DMS79 treated with DMSO at 0.1 percent for 48 hours (cell line): ENCODE measurements at places on chromosomes 11 and 22.

DNA sequence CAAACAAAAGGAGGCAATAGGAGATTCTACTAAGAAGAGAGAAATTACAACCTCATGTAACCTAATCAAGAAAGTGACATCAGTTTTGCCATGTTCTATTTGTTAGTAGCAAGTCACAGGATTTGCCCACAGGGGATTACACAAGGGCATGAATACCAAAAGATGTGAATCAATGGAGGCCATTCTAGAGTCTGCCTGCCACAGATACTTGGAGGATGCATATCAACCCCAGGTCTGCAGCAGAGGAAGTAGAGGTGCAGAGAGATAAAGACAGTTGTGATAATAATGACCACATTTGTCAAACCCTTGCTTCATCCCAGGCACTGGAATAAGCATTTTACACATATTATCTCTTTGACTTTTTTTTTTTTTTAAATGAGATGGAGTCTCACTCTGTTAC, 2.4 kb upstream of the ASCC2 start:
- no peak for DNase-seq

GRCh38 chr11:91717169-91717568, 507.4 kb upstream of the FAT3 start:
- no peak for DNase-seq

GRCh38 chr22:20569059-20570058, 61.9 kb downstream of the MED15 start:
- peak; percentile 47 for DNase-seq

DNA sequence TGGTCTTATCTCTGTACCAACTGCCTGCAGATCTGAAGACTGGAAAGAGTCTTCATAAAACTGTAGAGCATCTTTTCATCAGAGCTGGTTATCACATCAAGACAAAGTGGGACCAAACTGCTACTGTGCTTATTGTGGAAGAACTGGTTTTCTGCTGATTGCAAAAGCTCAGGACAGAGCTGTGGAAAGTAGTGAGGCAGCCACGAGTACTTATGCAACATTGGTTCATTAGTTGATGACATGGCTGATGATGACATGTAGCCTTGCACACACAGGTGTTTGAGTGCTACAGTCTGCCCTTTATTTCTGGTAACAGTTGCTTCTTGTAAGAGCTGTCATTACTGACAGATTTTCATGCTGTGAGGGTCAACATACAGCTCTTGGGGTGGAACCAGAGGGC, 185.4 kb upstream of the GUCY1A2 start:
- DNase-seq: no peak

DNA sequence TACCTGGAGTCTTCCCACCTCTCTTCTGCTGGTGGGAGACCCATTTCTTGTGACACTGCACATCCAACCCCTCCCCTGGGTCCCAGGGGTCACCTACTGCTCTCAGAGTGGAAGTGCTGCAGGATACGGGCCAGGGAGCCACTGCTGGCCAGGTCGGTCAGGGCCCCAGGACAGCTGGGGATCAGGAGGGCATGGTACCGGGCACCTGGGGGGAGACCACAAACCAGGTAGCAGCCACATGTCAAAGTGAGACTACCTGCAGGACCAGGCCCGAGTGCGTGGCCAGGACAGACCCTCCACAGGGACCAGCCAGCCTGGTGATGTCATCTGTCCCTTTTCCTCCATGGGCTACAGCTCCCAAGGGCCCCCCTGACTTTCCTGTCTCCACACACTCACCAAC, 3.9 kb downstream of the GATD1 start:
- DNase-seq: no peak

- no peak for DNase-seq
Measured at GRCh38 chr11:79047321-79047720, 393.5 kb downstream of the TENM4 start.

GRCh38 chr11:46475926-46476545, 84.5 kb upstream of the CHRM4 start:
- no peak for DNase-seq

- DNase-seq: no peak
Measured at GRCh38 chr22:20009018-20009491, 7.6 kb downstream of the ARVCF start.

DNA sequence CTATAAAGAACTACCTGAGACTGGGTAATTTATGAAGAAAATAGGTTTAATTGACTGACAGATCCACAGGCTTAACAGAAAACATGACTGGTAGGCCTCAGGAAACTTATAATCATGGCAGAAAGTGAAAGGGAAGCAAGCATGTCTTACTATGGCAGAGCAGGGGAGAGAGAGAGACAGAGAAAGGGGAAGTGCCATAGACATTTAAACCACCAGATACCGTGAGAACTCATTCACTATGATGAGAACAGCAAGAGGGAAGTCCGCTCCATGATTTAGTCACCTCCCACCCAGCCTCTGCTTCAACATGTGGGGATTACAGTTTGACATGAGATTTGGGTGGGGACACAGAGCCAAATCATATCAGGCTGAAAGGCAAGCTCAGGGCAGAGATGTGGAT, 327.1 kb upstream of the DDI1 start:
- DNase-seq: no peak
